RCC 7860 (cell line): ENCODE measurements at places on chromosomes 12 and 14.

- no peak for DNase-seq
Measured at GRCh38 chr14:96139879-96140278, 64.8 kb upstream of the BDKRB2 start.

- no peak for DNase-seq
Measured at GRCh38 chr12:31312431-31312830, 13.5 kb downstream of the SINHCAF start.

DNA sequence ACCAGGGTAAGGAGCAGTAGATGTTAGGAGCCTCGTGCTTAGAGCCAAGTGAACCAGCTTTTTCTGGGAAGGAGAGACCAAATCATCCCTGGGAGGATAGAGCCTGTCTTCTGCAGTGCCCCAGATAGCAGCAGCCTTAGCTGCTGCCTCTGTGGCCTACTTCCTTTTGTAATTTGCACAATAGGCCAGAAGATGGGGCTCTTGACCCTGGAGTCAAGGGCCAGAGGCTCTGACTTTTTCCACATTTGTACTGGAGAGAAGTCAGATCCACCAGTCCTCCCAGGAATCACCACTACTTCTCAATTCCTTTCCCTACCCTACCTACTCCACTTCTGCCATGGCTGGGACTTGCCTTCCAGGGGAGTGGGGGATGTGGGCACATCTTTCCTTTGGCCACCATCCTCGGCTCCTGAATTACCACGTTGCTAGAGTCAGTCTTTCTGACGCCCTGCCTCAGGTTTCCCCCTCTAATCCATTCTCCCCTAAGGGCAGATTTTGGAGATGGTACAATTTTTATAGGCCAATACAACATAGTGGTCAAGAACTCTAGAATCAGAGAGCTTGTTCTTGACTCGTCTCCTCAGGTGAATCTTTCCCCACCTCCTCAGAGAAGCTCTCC is 3.3 kb upstream of the SLC4A8 start:
- DNase-seq, result peak; percentile 45

GRCh38 chr14:61923348-61923747 is 161.1 kb downstream of the SNAPC1 start:
- DNase-seq, result no peak

GRCh38 chr14:71094722-71095121 is 187.5 kb downstream of the PCNX1 start:
- no peak for DNase-seq

DNA sequence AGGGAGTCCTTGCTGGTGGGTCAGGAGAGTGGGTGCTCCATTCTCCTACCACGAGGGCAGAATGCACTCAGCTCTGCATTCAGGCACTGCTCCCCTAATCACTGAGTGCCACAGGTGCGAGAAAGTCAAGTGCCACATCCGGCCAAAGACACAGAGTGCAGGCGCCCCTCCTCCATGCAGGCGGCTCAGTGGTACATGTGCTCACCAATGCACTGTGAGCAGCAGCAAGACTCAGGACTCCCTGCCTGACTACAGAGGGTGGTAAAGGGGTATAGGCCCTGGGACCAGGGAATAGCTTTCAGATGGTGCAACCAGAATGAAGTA is 32.9 kb downstream of the ZFYVE21 start:
- no peak for DNase-seq

DNA sequence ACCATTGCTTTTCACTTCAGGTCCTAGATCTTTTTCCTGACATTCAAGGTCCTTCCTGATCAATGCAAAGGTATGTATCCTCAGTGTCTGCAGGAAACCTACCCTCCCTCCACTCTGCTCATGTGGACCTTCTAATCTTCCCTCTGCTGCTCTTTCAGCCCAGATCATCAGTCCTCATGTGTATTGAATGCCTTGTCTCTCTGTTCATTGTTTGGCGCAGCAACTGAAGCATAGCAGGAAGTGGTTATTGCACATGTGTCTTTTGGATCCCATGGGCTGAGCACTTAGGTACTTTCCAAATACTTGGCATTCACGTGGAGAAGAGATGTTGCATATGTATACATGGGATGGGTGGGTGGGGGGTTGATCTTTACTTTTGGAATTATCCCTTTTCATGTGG is 4.3 kb upstream of the NIN start:
- peak; percentile 42 for DNase-seq

- DNase-seq, result no peak
Measured at GRCh38 chr12:124497658-124498057, 69.8 kb downstream of the NCOR2 start.

- peak; percentile 62 for DNase-seq
Measured at GRCh38 chr12:80627782-80628181, 79.7 kb upstream of the MYF6 start.

DNA sequence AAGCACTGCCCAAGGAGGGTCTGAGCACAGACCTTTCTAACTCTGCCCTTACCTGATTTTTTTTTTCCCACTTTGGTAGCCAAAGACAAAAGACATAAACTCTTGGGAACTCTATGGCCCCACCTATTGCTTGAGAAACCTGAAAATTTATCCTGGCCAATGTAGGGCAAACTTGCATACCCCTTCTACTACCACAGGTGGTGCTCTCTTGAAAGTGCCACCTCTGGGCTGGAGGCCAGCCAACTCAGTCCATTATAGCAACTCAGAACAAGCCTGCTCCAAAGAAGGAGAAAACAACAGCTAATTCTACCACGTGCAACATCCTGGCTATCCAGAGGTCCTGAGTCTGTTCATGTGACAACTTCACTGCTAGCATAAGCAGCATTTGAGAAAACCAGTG is 55.7 kb upstream of the ABCD2 start:
- no peak for DNase-seq

DNA sequence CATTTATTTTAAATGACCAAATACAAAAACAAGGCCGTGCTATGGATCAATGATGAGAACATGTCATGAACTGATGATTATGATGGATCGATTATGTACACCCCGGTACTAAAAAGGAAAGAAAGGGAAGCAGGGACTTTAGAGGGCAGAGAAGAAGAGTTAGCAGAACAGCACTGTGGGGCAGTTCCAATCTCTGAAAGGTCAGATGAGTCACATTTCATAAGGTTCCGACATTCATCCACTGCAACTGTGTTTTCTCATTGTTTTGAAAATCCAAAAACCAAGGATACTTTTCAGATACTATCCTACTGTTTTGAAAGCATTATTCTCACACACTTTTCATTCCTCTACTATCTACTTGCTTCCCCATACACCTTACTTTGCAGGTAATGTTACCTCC is 169.3 kb downstream of the STXBP6 start:
- DNase-seq, result no peak

DNA sequence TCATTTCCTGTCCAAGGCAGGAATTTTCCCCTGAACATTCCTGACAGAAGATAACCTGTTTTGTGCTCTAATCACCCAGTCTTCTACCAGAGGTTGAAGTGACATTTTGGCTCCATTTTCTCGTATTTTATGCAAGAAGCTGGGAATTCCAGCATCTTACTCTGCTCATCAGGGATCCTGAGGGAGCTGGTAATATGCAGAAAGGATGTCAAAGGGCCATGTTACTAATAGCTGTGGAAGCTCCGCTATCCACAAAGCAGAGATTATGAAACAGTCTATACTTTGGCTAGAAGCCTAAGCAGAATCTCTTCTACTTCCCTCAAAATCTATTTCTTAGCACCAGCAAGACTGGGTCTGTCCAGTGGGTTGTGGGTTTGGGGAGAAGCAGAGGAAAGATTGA is 613.0 kb downstream of the DIO2 start:
- DNase-seq, result no peak

GRCh38 chr12:106114447-106115068 is 24.2 kb downstream of the NUAK1 start:
- peak; percentile 26 for DNase-seq

DNA sequence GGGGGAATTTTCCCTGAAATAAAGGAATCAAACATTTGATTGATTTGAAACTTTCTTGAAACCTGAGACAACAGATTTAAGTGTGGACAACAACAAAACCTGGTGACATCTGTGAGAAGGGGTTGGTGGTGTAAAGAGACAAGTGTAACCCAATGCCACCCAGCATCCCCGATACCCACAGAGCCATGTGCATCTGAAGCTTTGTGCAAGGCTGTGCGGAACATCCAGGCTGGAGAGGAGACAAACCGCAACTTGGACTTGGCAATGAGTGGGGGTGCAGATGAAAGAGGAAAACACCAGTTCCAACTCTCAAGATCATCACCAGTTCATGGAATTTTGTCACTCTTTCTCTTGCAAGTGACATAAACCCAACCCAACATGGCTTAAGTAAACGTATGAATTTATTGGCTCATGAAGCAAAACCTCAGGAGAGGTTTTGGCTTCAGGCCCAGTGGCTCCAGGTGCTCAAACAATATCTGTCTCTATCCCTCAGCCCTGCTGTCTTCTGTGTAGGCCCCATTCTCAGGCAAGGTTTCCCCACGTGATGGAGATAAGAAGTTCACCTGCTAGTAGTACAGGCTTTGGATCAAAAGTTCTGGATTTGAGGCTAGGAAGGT is 55.2 kb upstream of the NTF3 start:
- DNase-seq, result no peak

DNA sequence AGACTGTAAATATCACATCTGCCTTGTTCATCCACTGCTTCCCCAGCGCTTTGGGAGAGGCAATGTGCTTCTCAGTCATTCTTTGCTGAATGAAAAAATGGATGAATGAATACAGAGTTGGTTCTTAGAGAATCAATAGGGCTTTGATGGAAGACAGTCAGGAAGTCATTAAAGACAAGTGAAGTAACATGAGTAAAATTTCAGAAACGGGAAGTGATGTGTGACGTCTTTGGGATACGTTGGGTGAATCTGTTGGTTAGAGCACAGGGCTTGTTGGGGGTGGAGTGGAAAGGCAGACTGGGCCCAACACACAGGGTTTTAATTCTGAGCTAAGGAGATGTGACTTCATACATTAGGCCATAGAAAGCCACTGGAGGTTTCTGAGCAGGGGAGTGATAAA is 39.0 kb upstream of the NRXN3 start:
- no peak for DNase-seq

GRCh38 chr14:71966528-71966927 is 34.3 kb downstream of the RGS6 start:
- no peak for DNase-seq

- no peak for DNase-seq
Measured at GRCh38 chr14:60304509-60304908, 55.5 kb downstream of the PPM1A start.

GRCh38 chr12:58540480-58541299 is 379.6 kb downstream of the LRIG3 start:
- DNase-seq, result peak; percentile 47

DNA sequence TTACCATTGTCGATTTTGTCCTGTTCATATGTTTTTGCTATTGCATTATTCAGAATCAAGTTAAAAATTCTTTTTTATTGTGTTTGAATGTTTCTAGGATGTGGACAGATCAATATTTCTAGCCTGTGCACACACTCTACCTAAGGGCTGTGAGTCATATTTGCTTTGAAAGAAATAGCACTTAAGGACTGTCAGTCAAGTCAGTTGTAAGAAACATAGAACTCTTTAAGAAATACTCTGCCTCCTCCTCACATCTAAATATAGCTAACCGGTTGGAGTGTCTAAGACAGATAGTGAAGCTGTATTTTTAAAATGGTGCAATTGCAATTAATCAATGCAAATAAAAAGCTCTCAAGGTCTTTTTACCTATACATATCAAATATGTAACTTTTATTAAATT is 17.9 kb upstream of the MGST1 start:
- no peak for DNase-seq

DNA sequence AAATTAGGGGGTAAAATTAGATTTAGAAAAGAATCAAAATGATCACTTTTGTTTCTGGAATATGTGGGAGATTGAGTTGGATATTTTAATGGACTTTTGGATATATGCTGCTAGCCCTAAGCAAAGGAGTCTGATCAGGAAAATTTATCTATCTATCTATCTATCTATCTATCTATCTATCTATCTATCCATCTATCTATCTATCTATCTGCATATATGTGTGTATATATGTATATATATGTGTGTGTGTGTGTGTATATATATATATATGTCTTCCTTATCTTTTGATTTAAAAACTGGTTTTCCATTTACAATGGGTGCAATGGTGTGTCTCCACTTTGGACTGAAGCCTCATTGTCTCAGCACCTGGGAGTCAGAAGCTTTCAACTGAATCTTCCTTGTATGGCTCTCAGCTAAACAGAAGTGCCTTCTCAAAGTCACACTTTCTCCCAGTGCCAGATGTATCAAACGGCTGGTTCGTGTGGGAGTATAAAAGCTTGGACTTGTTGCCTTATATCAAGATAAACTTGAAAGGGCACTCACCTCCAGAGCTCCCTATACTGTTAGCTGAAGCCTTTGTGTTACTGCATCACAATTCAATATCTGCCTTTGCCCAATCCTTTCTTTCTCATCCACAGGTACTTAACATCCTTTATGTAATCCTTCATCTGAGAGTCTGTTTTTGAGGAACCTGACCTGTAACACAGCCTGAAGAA is 31.6 kb upstream of the CD69 start:
- no peak for DNase-seq

GRCh38 chr12:76413121-76413520 is 64.9 kb upstream of the BBS10 start:
- no peak for DNase-seq

DNA sequence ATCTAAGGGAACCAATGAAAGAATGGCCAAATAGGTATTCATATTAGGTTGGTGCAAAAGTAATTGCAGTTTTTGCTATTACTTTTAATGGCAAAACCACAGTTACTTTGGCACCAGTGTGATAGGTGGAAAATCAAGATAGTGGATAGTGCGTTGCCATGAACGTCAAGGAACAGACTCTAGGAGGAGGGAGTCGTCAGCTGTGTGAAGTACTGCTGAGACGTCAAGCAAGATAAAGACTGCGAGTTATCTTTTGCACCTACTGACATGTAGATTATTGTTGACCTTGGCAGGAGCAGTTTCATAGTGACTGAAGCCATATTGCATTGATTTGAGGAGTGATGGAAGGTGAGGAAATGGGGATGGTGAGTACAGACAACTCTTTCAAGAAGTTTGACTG is 8.3 kb downstream of the YLPM1 start:
- DNase-seq, result no peak

- no peak for DNase-seq
Measured at GRCh38 chr14:94903883-94904282, 134.0 kb upstream of the GSC start.

- no peak for DNase-seq
Measured at GRCh38 chr12:11568762-11569478, 80.6 kb upstream of the ETV6 start.

GRCh38 chr12:116561181-116561821 is 2.1 kb downstream of the MAP1LC3B2 start:
- no peak for DNase-seq

GRCh38 chr12:21276826-21277225 is 57.9 kb downstream of the SLCO1A2 start:
- no peak for DNase-seq

DNA sequence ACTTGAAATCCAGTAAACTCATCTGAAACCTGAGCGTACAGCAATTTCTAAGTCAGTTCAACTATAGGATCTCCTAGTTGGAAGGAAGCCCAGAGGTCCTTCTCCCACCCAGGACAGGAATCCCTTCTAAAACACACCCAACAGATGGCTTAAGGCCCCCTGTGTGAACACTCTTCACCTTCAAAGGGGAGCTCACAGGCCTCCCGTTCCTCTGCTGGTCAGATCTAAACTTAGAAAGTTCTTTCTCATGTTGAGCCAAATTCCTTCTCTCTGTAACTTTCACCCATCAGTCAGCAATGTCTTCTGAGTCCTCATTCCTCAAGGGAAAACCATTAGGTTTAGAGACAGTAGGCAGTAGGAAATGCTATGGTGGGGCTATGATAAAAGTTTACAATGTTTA is 355.2 kb downstream of the PCNX1 start:
- no peak for DNase-seq
